Endothelial cell of umbilical vein (primary cell): ENCODE measurements at places on chromosomes 16 and 17. TPM values are rescaled to one million over a fixed set of nuclear protein-coding genes. Genes with fewer than 3 reads are reported as not detected.

MT1M gene
- 4.1 and 4.3 TPM in 2 replicates for polyA plus RNA-seq

PABPN1L gene
- not detected in 2 replicates for polyA plus RNA-seq

TBC1D28 gene
- polyA plus RNA-seq, result not detected in 2 replicates

VPS25 gene
- polyA plus RNA-seq, result 86.8 and 107 TPM in 2 replicates

- no peaks in the 10 kb centered on the region for H3K27me3 ChIP-seq
- no peak overlapping the region for H3K4me3 ChIP-seq
- no peaks in the 10 kb centered on the region for H3K36me3 ChIP-seq
- no peak overlapping the region for H3K27ac ChIP-seq
- DNase-seq, result no peak
Observed at GRCh38 chr17:57895382-57896060, 45.7 kb upstream of the MRPS23 start.

DNA sequence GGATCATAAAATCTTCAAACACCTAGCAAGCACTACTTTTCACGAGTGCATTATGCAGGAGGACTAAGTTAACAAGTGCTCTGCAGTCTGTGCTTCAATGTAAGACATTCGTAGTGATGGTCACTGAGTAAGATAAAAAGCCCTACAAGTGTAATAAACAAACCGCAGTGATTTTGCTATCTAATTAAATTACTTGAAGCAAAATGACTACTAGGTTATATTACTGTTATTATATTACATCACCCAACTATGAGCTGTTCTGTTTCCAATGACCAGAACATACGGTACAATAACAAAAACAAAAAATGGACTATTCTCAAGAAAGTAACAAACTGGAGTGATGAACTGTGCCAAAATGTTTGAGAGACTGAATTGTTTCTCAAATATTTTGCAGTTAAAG is 11.2 kb downstream of the KLHL10 start:
- H3K27me3 ChIP-seq, result no peaks in the 10 kb centered on the region
- H3K36me3 ChIP-seq, result no peaks in the 10 kb centered on the region
- no peak overlapping the region for H3K4me3 ChIP-seq

GRCh38 chr17:63555500-63556156 is 5.4 kb downstream of the DCAF7 start:
- H3K27ac ChIP-seq, result no peak overlapping the region
- H3K4me3 ChIP-seq, result no peak overlapping the region
- H3K4me1 ChIP-seq, result peaks cover 9% of the 10 kb centered on the region
- no peak for DNase-seq

DNA sequence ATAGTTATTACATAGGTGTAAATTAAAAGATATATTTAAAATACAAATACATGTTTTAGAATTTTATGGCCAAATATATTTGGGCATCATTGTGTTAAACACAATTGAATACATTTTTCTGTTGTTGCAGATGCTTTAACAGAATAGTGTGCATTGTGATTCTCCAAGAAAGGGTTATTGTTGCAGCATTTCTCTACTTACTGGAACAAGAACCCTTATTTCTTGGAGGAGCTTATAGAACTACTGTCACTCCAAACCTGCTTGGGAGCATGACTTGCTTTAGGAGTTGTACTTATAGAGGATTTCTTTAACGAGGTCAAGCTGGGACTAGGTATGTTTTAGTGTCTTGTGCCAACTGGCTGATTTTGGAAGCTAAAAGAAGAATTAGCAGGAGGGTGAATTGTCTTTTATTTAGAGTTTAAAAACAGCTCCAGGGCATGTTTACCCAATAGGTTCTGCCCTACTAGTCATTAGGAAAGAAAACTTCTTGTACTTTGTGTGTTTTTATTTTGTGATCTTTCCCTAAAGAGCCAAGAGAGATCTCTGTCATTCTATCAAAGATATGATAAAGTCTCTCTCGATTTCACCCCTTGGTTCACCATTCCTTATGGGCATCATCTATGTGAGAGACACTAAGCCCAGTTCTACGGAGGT is 279.8 kb upstream of the SALL1 start:
- H3K36me3 ChIP-seq, result no peaks in the 10 kb centered on the region
- H3K4me1 ChIP-seq, result no peaks in the 10 kb centered on the region
- H3K4me3 ChIP-seq, result no peak overlapping the region

GRCh38 chr16:89346869-89347268 is 129.4 kb downstream of the ZNF778 start:
- no peaks in the 10 kb centered on the region for H3K27me3 ChIP-seq
- DNase-seq, result no peak

DNA sequence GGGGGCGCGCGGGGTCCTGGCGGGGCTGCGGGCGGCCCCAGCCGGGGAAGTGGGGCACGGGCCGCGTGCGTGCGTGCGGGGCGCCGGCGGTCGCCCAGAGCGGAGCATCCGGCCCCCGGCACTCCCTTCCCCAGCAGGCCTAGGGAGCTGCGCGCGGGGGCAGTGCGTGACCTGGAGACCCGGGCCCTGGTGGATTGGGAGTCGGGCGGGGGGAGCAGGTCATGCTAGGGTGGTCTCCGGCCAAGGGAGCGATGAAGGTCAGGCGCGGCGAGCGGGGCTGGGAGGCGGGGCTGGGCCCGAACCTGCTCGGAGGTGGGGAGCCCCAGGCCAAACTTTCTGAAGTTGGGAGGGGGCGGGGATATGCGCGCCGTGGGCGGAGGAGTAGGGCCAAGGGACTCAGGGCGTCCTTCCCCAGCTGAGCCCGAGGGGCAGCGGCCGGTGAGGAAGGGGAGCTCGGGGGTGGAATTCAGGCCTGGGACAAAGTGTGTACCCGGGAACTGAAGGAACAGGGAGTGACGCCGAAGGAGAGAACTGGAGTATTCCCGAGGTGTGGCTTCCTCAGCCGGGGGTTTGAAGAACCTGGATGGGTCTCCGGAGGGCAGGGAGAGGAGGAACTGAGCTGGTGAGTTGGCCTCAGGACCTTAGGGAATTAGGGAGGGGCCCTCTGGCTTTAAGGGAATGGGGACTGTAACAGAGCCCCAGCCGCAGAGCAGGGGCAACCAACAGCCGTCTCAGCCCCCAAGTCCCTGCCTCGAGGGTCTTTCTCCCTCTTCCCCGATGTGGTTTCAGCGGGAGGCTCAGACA is 589 bp downstream of the XYLT2 start:
- peaks cover 28% of the 10 kb centered on the region for H3K4me1 ChIP-seq
- no peaks in the 10 kb centered on the region for H3K27me3 ChIP-seq
- peak overlapping the region; percentile 80 for H3K4me3 ChIP-seq
- DNase-seq, result peak; percentile 29

DNA sequence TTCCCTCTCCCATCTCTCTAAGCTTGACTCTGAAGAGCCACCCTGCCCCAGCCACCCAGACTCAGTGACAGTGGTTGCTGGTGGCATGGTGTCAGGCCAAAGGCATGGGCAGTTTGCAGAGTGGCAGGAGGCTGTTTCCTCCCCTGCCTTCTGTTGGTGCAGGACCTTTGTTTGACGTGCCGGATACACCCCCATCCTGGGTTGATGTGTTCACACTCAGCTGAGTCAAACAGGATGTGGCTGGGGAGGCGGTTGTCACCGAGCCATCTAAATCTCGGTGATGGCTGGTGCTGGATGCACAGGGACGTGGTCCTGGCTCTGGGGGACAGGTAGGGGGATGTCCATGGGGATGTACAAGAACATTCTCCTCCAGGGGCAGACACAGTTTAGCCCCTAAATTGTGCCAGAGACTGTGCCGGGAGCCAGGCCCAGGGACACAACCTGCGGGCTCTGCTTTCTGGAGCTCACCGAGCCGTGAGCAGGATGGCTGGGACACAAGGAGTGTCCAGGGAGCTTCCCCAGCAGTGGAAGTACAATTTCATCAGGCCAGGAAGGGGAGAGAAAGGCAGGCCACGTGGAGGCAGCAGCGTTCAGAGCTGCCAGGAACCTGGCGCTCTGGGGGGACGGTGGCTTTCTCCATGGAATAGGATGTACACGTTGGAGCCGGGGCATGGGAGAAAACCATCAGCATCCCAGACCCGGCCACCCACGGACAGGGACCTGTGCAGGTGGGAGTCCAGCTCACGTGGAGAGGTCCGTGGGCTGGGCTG is 264.2 kb downstream of the SEC14L1 start:
- peak; percentile 82 for DNase-seq
- no peaks in the 10 kb centered on the region for H3K27me3 ChIP-seq
- no peak overlapping the region for H3K4me3 ChIP-seq

DNA sequence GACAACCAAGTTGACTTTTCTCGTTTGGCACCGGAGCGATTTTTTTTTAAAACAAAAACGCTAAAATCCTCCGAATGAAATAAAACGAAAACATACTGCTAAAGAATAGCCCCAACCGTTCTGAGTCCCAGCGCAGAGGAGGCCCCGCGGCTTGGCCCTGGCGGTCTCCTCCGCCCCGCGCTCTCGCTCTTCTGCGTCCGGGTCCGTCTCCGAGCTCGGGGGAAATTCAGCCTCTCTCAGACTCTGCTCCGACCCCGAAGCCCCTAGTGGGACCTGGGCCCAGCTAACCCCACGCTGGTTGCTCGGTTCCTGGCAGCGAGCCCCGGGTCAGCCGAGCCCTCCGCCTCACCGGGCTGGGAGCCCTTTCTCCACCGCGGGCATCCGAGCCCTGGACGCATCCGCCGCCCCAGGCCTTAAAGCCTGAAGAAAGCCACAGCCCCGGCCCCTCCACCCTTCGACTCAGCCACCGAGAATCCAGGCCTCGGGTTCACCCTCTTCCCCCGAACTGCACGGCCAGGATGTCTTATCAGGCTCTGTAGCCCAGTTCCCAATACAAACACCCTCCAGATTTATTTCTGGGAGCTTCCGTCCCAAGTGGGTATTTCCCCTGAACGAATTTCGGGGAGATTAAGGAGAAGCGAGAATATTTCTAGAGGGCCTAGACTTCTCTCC is 1.2 kb downstream of the TBX2 start:
- no peak overlapping the region for H3K4me3 ChIP-seq
- H3K36me3 ChIP-seq, result no peaks in the 10 kb centered on the region
- H3K27me3 ChIP-seq, result peaks cover 73% of the 10 kb centered on the region

DNA sequence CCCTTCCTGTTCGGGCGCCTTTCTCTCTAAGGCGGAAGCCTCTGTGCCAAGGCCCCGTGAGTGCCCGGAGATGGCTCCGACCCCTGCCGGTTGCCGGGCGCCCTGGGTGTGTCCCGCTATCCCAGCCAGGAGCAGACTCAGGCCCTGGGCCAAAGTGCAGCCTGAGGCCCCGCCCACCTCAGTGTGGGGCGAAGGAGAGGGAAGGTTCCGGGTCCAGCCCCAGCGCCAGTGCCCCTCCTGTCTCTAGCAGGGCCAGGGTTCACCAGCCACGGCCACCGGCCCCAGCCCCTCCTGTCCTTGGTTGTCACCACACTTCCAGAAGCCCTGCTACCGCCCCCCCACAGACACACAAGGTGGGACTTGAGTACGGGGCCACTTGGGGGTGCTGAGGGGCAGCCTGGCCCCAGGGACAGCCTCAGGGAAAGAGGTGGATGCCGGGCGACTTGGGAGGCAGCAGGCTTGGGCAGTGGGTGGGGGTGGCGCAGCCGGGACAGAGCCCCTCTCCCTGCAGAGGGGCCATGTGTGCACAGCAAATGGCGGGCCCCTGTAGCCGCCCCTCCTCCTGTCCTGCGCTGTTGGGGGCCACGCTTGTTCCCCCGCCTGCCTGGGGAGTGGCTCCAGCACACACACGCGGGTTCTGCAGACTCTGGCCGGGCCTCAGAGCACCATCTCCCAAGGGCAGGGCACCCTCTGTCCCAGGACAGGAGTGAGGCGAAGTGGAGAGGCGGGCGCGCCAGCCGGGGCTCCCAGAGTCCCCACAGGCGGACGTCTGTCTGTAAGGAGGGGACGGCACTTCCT is 6.0 kb downstream of the C1QTNF8 start:
- H3K36me3 ChIP-seq, result no peaks in the 10 kb centered on the region
- no peak for DNase-seq
- no peak overlapping the region for H3K27ac ChIP-seq
- no peaks in the 10 kb centered on the region for H3K27me3 ChIP-seq
- H3K4me1 ChIP-seq, result peaks cover 14% of the 10 kb centered on the region

- H3K4me1 ChIP-seq, result peaks cover 16% of the 10 kb centered on the region
- H3K27me3 ChIP-seq, result no peaks in the 10 kb centered on the region
- no peak overlapping the region for H3K4me3 ChIP-seq
- H3K27ac ChIP-seq, result no peak overlapping the region
- H3K36me3 ChIP-seq, result no peaks in the 10 kb centered on the region
Observed at GRCh38 chr17:82529914-82530300, 10.4 kb downstream of the FOXK2 start.

- no peak overlapping the region for H3K27ac ChIP-seq
- no peak for DNase-seq
- H3K4me1 ChIP-seq, result peaks cover 9% of the 10 kb centered on the region
- no peaks in the 10 kb centered on the region for H3K36me3 ChIP-seq
- H3K4me3 ChIP-seq, result no peak overlapping the region
- H3K27me3 ChIP-seq, result no peaks in the 10 kb centered on the region
Observed at GRCh38 chr17:82985428-82985805, 94.0 kb upstream of the METRNL start.

- no peaks in the 10 kb centered on the region for H3K27me3 ChIP-seq
- peaks cover 48% of the 10 kb centered on the region for H3K36me3 ChIP-seq
- no peaks in the 10 kb centered on the region for H3K4me1 ChIP-seq
- H3K27ac ChIP-seq, result no peak overlapping the region
- H3K4me3 ChIP-seq, result no peak overlapping the region
- DNase-seq, result no peak
Observed at GRCh38 chr16:88624977-88625576, 13.3 kb upstream of the IL17C start.

DNA sequence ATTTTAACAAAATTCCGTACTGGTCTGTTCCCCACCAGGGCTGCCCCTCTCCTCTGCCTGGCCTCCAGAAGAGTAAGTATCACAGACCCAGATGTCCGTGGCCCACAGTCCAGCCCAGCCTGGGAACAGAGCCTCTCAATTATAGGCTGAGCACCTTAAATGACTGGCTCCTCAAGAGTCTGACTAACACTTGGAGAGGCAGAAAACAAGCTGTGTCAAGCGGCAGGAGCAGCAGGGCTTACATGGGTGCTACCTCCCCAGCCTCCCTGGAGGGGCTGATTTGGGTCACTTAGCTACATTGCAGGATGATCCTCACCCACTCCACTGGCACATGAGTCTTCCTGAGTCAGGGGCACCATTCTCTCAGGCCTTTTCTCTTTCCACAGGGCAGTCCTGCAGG is 209.7 kb downstream of the COPRS start:
- H3K27ac ChIP-seq, result no peak overlapping the region
- no peak for DNase-seq
- no peaks in the 10 kb centered on the region for H3K4me1 ChIP-seq
- H3K36me3 ChIP-seq, result no peaks in the 10 kb centered on the region
- peaks cover 4% of the 10 kb centered on the region for H3K27me3 ChIP-seq

- no peak overlapping the region for H3K27ac ChIP-seq
- no peaks in the 10 kb centered on the region for H3K36me3 ChIP-seq
- no peak overlapping the region for H3K4me3 ChIP-seq
- no peak for DNase-seq
- no peaks in the 10 kb centered on the region for H3K27me3 ChIP-seq
Observed at GRCh38 chr16:64133366-64133765, 988.5 kb downstream of the CDH11 start.

- no peaks in the 10 kb centered on the region for H3K27me3 ChIP-seq
- DNase-seq, result no peak
- H3K36me3 ChIP-seq, result no peaks in the 10 kb centered on the region
- no peak overlapping the region for H3K27ac ChIP-seq
- H3K4me3 ChIP-seq, result no peak overlapping the region
Observed at GRCh38 chr17:78371056-78371455, 7.4 kb upstream of the PGS1 start.

- peaks cover 2% of the 10 kb centered on the region for H3K36me3 ChIP-seq
- DNase-seq, result peak; percentile 93
- H3K4me1 ChIP-seq, result peaks cover 17% of the 10 kb centered on the region
- peak within 1 kb of the TSS; percentile 93 for H3K4me3 ChIP-seq
- peak within 1 kb of the TSS; percentile 88 for H3K27ac ChIP-seq
Observed at GRCh38 chr17:50707289-50708049, at the start of gene ANKRD40. TSS of gene ANKRD40 (minus strand) at chr17:50707914. CDS start at chr17:50707654, 260 bp downstream.
